ENCODE measurements at places on chromosomes 7 and 10.

DNA sequence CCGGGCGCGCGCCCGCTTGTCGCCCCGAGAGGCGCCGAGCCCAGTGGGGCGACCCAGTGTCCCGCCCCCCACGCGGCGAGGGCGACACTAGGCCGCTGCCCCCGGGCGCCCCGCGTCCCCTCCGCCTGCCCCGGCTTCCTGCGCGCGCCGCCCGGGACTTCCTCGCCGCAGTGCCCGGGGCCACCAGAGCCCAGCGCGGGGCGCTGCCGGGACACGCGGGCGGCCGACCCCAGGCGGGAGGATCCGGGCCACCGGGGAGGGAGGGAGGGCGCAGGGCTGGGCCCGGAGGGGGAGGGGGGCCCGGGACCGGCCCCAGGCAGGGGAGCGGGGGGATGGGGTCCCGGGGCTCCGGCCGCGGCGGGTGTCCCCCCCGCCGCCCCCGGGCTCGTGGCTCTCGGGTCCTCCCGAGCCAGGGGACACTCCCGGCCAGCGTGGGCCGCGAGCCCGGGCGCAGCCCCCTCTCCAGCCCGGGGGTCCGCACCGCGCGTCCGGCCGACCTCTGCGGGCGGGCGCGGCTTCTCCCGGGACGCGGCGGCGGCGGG lies 435 bp upstream of the PWWP2B start:
- DNase-seq, result no peak

GRCh38 chr7:21278944-21279343 lies 148.9 kb upstream of the SP4 start:
- no peak for DNase-seq

DNA sequence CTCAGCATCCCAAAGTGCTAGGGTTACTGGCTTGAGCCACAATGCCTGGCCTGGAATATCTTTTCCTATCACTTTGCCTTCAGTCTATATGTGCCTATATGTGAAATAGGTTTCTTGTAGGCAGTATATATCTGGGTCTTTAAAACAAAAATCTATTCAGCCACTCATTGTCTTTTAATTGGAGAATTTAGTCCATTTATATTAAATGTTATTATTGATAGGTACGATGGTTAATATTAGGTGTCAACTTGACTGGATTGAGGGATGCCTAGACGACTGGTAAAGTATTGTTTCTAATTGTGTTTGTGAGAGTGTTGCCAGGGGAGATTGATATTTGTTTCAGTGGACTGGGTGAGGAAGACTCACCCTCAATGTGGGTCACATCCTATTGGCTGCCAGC lies 73.4 kb downstream of the FBXL13 start:
- DNase-seq, result no peak

DNA sequence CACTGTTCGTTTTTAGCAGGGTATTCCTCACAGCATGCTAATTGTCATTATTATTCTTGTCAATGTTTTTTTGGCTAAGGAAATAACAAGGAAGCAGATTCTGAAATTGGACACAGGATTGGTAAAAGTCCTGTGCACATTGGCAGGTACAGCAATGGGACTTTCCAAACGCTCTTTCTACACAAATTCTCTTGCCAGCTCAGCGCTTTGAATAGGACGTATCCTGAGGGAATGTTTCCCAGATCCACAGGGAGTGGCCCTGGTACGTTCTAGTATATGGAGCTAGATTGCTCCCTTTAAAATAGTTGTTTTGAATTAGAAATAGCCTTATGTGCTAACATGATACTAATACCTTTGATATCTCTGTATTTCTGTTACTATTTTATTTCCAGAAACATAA lies 82.8 kb upstream of the GRB10 start:
- no peak for DNase-seq
